Stimulated activated CD8-positive, alpha-beta memory T cell treated with anti-CD3 and anti-CD28 coated beads, Interleukin-7, amount 100 ng/mL, for 1 hour (primary cell): ENCODE measurements at places on chromosomes 1 and 21.
A peak's percentile ranks its signal among the peaks of the same experiment; 100 is the strongest.

DNA sequence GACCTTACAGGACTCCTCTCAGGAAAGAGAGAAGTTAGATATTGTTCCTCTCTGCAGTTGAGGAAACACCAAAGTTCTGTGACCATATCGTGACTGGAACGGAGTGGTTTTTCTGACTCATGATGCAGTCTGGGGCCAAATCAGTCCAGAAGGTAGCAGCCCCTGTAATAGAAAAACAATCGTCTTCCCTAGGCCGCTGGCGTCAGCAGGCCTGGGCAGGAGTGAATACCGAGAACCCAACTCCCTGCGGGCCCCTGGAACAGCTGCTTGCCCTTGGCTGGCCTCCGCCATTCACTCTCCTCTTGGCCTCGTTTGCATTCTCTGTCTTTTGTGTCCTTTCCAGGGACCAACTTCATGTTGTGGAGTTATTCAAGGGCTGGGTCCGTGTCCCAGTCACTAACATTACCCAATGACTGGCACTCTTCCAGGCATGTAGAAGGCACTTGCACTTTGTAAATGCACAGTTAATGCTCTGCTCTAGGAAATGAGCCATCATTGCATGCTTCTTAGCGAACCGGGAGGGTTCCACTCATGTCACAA lies 10.9 kb upstream of the CD101 start:
- no peak for DNase-seq

- no peak for DNase-seq
Observed at GRCh38 chr1:112445596-112445995, 49.6 kb downstream of the CTTNBP2NL start.

- no peak for DNase-seq
Observed at GRCh38 chr21:46608672-46609111, 3.8 kb upstream of the S100B start.

DNA sequence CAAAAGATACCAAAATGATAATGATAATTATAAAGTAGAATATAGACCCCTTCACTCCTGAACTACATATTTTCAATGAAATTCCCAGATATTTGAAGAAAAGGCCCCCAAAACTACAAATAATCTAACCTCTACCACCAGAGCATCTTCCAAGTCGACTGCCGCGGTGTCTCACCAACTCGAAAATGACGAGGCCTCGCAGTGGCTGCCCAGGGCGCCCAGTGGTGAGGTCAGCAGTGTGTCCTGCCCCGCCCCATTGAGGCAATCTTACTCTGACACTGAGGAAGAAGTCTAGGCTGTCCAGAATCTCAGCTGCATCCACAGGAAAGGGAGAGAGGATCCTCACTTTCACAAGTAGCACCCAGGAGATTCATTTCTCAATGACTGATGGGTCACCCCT lies 5.2 kb downstream of the DUSP10 start:
- DNase-seq, result no peak

DNA sequence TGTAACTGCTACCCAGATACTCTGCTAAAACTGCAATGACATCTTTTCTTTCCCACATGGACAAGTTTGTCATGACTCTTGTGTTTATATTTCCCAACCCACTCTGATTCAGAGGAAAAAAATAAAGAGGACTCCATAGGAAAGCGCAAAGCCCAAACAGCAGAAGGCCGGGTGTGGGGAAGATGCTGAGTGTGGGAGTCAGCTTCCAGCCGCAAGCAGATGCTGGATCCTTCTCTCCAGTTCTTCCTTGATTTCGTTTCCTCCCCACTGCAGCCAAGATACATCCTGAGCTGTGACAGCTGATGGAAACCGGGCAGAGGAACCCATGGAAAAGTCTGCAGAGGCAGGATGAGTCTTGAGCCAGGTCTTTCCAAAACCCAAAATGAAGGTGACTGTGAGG lies 498.2 kb downstream of the PLPP3 start:
- DNase-seq, result no peak

DNA sequence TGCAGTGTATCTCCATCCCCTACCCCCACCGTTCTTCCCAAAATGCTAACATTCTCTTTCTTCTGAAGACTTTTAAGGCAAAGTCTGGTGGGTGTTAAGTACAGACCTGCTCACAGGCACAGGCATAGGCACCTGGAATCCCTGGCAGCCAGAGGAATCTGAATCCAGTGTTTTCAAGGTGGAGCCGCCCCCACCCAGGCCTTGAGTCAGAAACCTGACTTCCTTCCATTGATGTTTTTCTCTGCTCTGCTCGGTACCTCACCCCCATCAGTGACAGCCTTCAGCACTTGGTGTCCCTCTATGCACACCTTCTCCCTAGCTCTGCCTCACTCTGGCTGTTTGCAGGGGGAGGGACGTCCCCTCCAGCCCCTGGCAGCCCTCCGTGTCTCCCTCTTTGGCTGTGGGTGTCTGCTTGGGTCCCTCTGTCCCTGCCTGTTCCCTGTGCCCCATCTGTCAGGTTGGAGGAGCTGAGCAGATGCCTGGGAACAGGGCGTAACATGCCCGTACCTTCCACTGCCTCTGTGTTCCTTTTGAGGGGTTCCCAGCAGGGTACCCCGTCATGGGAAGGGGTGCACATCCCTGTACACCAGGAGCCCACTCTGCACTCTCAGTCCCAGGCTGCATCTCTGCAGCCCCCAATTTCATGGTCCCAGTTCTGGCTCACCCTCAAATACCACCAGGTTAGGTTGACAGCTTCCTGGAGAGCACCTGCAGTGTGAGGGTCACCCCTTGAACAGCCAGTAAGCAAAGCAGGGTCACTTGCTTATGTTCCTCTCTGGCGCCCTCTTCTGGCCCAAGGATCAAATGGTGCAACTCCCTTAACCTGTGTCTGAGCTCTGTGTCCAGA lies 6.7 kb downstream of the NCDN start:
- peak; percentile 49 for DNase-seq

DNA sequence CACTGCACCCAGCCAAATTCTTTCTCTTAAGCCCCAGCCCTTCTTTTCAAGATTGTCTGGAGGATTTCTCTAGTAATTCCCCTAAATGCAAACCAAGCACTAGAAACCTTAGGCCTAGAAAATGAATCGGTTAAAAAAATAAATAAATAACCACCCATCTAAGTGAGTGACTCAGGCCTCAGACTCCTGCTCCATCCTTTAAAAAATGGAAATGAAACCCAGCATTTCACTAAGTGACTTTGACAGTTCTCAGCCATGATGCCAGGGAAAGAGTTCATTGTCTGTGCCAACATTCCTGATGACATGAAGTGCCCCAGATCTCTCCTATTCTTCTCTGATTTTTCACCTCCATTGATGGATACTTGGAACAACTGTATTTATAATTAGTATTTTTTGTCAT lies 415.2 kb upstream of the DAB1 start:
- DNase-seq, result no peak

- no peak for DNase-seq
Observed at GRCh38 chr21:31957631-31958030, 84.8 kb downstream of the HUNK start.

GRCh38 chr1:225735252-225736149 lies 42.1 kb upstream of the SRP9 start:
- DNase-seq, result no peak

DNA sequence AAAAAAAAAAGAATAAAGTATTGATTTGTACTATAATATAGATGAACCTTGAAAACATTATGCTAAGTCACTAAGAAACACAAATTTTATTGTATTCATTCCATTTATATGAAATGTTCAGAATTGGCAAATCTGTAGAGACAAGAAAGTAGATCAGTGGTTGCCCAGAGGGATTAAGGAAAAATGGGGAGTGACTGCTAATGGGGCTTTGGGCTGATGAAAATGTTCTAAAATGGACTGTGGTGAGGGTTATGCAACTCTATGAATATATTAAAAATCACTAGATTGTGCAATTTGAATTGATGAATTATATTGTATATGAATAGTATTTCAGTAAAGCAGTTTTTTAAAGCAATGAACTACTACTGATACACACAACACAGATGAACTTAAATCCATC lies 10.0 kb downstream of the GDAP2 start:
- no peak for DNase-seq

DNA sequence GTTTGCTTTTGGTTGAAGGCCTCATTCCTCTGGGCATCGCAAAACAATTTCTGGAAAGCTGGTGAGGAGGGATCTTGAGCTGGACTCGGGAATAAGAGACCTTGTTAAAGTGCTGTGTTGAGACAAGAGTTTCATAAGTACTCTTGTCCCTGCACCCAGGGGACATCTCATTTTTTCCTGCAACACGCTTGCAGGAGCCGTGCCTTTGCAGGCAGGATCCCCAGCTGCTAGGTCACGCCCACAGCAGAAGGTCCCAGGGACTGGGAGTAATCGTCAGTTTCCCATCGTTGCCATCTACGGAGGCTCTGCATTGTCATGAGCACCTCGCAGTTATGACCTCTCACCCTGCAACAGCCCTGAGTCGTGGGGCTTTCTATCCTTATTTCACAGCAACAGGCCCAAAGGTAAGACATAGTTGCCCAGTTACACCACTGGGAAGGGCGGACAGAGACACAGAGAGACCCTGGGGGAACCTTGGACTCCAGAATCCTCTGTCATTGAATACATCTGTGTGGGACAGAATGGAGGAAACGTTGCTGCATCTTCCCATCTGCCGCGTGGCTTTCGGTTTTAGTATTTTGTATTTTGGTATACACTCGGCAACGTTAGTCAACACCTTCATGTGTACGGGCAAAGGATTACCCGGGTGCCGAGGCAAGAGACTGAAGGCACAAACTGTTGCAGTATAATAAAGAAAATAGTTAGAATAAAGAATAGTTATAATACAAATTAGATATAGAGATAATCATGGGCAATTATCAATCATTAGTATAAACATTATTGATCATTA lies 60.4 kb upstream of the DMRTB1 start:
- DNase-seq, result no peak

- no peak for DNase-seq
Observed at GRCh38 chr1:34829250-34829649, 30.3 kb downstream of the SMIM12 start.

DNA sequence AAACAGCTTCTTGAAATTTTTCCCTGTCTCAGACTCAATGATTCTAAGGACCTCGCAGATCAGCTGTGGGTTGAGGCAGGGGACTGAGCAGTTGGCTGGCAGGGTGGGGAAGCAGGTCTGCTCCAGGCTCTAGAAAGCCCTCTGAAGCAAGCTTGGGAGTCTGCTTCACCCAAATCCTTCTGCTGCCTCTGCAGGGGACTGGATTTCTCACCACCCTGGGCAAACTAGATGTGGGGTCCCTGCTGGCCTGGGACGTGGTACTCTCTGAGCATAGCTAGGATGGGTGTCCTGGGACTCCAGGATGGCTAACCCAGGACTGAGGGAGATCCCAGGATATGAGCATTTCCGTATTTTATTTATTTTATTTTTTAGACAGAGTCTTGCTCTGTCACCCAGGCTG lies 89.3 kb downstream of the LAMC2 start:
- DNase-seq, result no peak

DNA sequence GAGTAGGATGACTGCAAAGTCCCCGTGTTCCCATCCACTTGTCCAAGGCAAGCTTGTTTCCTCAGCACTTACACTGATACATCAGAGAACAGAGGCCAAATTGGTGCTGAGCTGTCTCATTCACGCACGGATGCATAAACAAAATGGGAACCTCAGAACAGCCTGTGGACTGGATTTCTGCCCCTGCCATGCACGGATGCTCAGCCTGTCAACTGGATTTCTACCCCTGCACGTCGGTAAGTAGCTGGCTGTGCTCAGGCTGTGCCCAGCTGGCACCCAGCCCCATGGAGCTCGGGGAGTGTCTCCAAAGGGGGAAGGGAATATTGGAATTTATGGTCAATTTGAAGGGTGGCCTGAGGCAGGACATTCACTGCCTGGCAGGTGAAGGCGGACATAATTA lies 40.8 kb upstream of the TMPRSS2 start:
- no peak for DNase-seq

GRCh38 chr1:171807556-171807955 lies 26.1 kb downstream of the METTL13 start:
- DNase-seq, result no peak

DNA sequence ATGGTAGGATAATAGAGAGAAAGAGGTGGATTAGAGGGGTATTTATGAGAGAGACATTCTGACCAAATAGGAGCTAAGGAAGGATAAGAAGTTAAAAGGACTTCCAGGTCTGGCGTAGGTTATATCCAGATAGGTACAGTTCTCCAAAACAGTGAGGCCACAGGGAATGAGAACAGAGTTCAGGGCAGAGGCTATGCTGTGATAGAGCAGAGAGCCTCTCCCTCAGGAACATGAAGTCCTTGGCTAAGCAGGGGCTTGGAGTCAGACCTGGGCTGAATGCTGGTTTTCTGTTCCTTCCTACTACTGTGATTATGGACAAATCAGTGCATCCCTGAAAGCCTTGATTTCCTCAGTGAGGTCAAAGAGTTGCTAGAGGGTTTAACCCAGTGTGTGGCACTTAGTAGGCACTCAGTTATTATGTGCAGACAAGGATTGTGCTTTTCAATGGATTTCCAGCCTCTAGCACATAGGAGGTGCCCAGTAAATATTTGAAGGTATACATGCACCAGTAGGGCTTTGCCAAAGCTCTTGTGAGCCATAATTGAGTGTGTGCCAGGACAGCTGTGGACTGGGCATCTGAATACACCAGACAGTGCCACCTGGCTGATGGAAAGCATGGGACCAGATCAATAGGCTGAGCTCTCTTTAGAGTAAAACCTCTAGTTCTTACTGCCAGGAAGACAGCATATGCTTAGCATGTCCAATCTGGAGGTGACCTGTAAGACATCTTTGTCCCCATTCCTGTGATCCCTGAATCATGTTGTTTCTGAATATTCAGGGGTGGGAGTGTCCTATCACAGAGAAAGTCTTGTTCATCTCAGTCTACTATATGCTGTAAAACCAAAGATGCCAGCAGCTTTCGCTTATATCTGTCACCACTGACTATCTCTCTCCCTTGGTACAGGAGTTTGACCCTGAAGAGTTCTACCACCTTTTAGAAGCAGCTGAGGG lies 111.1 kb downstream of the PIK3R3 start:
- DNase-seq, result no peak

- DNase-seq, result no peak
Observed at GRCh38 chr1:43067233-43067745, 104.8 kb downstream of the EBNA1BP2 start.

DNA sequence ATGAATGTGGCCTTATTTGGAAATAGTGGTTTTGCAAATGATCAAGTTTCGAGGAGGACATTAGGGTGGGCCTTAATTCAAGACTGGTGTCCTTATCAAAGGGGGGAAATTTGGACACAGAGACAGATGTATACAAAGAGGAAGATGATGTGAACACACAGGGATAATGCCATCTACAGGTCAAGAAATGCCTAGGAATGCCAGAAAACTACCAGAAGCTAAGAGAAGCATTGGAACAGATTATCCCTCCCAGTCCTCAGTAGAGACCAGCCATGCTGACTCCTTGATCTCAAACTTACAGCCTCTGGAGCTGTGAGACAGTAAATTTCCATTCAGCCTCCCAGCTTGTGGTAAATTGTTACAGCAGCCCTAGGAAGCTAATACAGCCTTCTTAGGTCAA lies 151.4 kb downstream of the PTGER3 start:
- DNase-seq, result no peak

GRCh38 chr1:117735045-117735992 lies 129.5 kb downstream of the TENT5C start:
- DNase-seq, result no peak

- DNase-seq, result no peak
Observed at GRCh38 chr1:24101796-24102586, 9.9 kb downstream of the MYOM3 start.
